ENCODE measurements at places on chromosomes 6 and 20.

GRCh38 chr6:38482466-38482865, 157.3 kb downstream of the BTBD9 start:
- DNase-seq = no peak

GRCh38 chr20:57651881-57652605, 31.8 kb upstream of the ZBP1 start:
- DNase-seq = no peak

DNA sequence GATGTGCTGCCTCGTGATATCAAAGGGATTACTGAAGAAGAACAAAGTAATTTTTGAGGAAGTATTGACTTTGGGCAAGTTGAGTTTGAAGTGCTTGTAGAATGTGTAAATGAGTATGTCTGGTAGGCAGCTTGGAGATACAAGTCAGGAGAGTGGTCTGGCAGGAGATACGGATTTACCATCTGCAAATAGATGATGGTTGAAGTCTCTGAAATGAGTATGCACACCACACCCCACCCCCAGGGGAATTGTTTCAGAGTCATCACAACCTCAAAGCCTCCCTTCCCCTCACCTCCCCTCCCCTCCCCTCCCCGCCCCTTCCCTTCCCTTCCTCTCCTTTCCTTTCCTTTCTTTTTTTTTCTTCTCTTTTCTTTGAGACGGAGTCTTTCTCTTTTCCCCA, 16.4 kb upstream of the MCUR1 start:
- DNase-seq = no peak

- DNase-seq = no peak
Observed at GRCh38 chr20:7596541-7596940, 343.7 kb downstream of the HAO1 start.

- DNase-seq = no peak
Observed at GRCh38 chr6:97128507-97128906, 154.5 kb downstream of the MMS22L start.

DNA sequence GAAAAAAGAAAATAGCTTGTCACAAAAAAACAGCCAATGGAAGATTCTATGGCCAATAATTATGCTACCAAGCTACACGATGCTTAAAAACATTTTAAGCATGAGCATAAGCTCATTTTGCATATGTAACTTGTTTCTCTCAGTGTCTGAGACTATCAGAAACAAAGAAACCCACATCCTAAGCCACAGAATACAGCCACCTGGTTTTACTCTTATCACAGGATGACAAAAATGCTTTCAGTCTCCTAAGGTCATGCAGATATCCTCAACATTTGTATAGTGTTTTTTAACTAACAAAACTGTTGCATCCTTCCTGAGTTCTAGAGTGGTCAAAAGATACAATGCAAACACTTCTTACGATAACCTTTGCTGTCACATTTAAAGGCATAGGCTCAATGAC, 172.1 kb upstream of the RUNX2 start:
- no peak for DNase-seq

- DNase-seq = peak; percentile 89
Observed at GRCh38 chr6:6851059-6851948, 256.5 kb upstream of the RREB1 start.

DNA sequence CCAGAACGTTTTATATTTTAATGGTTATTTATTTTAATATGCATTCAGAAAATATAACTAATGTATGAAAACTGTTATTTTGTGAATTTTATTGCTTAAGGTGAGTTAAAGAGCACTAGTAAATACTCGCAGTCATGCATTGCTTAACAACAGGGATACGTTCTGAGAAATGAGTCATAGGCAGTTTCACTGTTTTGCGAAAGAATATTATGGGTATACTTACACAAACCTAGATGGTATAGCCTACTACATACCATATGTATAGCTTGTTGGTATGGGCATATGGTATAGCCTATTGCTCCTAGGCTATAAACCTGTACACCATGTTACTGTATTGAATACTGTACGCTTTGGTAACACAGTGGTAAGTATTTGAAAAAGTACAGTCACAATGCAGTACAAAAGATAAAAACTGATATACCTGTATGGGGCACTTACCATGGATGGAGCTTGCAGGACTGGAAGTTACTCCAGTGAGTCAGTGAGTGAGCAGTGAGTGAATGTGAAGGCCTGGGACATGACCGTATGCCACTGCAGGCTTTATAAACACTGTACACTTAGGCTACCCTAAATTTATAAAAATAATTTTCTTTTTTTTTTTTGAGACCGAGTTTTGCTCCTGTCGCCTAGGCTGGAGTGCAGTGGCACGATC, 38.5 kb downstream of the ARFGEF2 start:
- DNase-seq = no peak

DNA sequence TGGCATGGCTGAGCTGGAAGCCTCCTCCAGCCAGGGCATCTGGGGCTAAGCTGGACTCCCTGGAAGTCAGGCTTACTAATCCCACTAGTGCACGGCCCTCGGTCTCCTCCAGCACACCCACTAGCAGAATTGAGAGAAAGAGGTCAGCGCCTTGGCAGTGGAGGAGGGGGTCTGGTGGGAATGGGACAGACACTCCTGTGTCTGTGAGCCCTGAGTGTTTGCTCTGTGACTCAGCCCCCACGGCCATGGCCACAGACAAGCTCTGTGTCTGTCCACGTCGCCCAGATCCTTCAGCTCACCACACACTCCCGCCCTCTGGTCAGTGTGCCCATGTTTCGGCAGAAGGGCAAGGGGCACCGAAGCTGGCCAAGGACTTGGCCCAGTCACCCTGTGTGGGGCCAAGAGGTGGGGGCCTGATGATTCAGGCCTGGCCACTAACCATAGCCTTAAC, 8.8 kb downstream of the MDFI start:
- no peak for DNase-seq

DNA sequence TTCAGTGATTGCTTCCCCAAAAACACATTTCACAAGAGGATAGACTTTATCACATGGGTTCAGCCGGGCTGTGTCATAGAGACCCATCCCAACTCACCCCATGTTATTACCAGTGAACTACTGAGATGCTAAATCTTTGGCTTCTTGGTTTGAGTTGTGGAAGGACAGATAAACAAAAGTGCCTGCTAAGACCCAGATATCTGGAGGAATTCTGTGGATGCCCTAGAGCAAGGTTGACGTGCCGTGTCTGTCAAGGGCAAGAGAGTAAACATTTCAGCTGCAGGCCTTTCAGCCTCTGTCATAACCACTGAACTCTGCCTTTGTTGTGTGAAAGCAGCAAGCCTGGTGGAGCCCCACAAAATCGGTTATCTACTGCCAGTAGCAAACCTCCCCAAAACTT, 11.2 kb upstream of the THBD start:
- DNase-seq = no peak
